ENCODE measurements at places on chromosomes 16 and 17.

GRCh38 chr16:9118170-9118569 is 26.7 kb downstream of the HAPSTR1 start:
- DNase-seq: no peak

DNA sequence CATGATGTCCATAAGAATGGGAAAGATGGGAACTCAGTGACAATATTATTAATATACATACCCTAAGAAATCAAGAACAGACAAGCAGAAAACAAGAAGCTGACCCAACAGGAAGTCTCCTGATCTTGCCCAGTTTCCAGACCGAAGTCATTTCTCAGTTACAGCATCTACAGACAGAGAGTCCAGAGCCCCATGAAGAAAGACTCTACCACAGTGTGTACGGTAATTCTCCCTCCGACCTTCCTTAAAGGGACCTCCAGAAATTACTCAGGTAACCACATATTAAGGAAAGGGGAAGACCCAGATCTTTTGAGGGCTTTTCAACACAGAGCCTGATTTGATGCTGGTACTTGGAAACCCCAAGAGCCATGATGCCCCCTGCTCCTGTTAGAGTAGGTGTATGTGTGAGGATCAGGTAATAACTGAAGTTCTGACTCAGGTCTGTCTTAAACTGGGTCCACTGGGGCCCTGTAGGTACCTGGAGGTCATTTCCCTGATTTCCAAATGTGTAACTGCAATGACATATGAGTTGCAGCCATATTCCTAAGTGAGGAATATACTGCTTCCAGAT is 132.4 kb downstream of the ABCA8 start:
- no peak for DNase-seq

GRCh38 chr17:64061178-64061898 is 40.9 kb upstream of the ICAM2 start:
- no peak for DNase-seq

DNA sequence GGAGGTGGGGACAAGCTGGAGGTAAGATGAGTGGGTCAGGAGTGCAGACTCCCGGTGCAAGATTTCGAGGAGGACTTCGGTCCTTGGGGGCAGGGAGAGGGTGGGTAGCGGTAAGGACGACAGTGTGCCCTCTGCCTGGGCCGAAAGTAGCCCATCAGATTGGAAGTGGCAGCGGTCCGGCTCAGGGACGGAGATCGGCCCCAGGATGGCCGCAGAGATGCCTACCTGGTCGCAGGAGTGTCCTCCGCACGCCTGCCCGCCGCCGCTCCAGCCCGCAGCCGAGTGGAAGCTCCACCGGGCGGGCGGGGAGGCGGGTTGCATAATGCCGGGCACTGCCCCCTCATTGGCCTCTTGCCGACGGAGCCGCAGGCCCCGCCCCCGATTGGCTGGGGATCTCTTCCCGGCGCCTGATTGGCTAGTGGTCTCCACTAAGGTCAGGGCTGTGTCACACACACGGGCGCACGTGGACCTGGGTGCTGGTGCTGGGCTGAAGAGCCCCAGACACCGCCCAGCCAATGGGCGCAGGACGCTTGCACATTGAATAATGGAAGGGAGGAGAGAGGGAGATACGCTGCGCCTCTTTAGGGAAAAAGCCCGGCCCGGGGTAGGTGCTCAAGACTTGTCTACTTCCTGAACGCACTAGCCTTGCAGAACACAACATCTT is at the start of gene PER1:
Gene PER1, minus strand, starts transcription at position 293 of the 664 bp plus-strand sequence. CDS start 1,698 bp downstream, outside the sequence.
- DNase-seq: peak; percentile 63

DNA sequence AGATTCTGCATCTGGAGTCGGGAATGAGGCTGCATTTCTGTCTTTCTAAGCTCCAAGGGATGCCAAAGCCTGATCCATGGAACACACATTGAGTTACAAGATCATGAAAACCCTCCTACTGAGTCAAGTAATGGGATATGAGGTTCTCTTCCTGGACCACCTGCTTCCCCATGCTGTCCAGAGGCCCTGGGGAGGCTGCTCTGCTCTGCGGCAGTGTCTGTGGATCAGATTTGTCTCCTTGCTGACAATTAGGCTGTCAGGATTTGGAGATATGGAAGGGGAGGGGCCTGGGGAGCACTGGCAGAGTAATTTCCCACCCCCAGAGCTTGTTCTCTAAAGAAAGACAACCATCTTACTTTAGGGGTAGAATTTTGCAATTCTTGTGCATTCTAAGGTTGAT is 33.0 kb downstream of the C16orf95 start:
- no peak for DNase-seq

DNA sequence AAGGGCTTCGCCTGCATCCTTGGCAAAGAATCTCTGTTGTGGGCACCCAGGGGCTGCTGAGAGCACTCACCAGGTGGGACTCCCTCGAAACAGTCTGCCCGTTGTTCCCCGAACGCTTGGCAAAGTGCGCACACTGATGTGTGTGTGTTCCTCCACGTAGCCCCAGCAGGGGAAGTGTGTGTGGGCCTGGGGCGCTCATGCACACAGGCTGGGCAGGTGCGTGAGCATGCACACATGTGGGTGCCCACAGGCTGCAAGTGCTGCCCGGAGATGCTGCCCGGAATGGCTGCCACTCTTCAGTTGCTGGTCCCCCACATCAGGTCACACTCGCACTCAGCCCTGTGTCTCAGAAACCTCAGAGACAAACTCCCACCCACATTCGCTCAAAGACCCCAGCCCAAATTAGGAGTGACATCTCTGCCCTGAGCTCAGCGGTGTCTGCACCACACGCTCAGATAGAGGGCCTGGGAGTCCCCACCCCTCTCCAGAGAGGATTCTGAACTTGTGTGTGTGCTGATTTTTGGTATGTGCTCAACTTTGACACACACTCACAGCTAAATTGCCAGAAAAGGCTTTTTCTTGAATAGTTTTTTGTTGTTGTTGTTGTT is 119.4 kb downstream of the MGAT5B start:
- DNase-seq: no peak

DNA sequence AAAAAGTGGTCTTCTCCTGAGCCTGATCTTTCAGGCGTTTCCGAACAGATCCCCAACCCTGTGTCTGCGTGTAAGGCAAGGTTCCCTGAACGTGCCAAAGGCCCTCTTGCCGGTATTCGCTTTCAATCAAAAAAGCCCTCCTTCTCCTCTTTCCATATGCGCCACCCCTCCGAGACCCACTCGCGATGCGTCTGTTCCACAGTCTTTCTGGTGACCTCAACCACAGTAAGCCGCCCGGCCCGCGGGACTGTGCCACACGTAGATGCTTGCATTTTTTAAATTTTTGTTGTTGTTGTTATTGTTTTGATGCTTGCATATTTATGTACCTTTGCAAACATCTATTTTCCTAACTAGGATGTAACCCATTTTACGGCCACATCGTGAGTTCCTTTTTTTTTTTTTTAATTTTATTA is 607 bp upstream of the PRPSAP1 start:
- DNase-seq: no peak

- DNase-seq: no peak
Observed at GRCh38 chr16:50372611-50373344, 4.0 kb upstream of the BRD7 start.

DNA sequence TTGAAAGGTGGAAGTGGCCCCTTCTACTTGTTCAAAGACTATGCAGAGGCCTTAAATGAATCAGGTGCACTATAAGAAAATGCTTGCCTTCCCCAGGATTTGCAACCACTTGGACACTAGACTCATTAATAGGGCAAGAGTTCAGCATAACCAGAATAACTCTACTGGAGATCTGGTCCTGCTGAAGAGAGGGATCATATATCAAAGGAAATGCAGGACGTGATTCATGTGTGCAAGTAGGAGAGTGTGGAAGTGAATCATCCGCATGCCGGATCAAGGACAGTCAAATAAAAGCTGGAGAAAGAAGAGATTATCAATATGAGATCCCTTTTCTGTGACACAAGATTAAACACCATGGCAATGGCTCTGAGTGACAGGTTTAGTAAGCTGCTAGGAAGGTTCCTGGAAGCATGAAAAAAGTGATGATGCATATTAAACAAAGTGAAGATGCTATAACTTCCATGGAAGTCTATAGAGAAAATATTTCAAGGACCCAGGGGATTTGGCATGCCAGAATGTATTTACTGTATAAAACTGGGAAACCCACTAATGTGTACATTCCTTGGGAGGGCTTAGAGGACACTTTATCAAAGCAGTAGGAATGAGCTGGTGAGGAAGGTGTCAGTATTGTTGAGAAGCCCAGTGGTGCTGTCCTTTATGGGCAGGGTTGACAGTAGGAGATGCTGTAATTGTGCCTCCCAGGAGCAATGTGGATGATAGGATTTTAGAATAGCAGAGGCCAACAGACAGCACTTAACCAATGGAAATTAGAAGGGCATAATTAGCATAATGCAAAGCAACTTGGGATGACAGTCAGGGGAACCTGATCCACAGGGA is 133.1 kb downstream of the ABCA8 start:
- no peak for DNase-seq

GRCh38 chr16:67673712-67674580 is 7.3 kb downstream of the C16orf86 start:
- DNase-seq: no peak

- DNase-seq: no peak
Observed at GRCh38 chr17:51908841-51909537, 249.5 kb downstream of the CA10 start.

GRCh38 chr17:60910415-60910814 is 232.8 kb downstream of the BCAS3 start:
- no peak for DNase-seq

GRCh38 chr16:47197536-47198179 is 53.9 kb upstream of the NETO2 start:
- no peak for DNase-seq

- DNase-seq: no peak
Observed at GRCh38 chr16:13441675-13442074, 478.3 kb upstream of the ERCC4 start.

DNA sequence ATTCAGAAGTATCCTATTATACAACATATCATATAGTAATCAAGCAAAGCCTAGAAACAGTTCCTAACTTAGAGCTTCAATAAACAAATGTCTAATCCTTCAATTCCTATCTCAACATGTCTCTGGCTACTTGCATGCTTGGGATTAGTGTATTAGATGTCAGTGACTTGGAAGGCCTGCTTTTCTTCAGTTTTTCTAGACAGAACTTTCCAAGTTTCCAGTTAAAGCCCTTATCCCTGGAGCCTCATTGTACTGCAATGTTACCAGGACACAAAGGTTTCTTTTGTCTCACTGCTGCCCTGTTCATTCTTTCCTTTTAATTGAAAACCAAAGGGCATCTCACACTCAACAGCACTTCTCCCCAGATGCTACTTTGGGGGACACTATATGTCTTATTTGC is 16.5 kb downstream of the PSME3IP1 start:
- DNase-seq: no peak

DNA sequence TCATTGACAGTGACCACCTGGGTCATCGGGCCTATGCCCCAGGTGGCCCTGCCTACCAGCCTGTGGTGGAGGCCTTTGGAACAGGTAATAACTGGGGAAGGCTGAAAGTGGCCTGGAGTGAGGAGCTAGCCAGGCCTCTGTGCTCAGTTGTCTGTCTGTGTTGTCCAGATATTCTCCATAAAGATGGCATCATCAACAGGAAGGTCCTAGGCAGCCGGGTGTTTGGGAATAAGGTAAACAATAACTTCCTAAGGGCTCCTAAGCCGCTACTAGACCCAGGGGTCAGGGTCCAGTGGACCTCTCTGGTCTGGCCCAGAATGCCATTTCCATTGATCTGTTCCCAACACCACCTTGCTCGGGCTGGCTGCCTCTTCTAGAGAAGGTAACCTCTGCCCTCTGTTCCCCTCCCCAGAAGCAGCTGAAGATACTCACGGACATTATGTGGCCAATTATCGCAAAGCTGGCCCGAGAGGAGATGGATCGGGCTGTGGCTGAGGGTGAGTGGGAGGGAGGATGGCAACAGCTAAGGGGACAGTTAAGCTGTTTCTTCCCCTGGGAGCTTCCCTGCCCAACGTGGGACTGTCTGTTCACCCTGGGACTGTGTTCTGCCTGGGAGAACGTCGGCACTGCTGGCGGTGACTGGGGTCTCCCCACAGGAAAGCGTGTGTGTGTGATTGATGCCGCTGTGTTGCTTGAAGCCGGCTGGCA is 1.9 kb upstream of the MLX start:
- DNase-seq: no peak

DNA sequence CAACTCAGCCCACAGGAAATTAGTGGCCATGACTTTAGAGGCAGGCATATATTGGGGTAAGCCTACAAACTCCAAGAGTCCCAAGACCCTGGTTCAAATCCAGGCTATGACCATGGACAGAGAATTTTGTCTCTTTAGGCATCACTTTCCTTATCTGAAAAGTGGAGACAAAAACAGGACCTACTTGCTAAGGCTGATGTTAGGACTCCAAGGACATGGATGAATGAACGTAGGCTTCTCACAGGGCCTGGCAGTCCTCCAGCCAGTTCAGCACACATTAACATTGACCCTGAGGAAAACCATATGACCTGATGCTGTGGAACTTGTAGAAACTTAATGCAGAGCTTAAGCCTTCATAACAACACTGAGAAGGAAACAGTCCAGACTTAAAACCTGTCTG is 1.4 kb downstream of the FKBP10 start:
- no peak for DNase-seq

GRCh38 chr16:88428616-88429386 is 24.3 kb upstream of the ZFPM1 start:
- DNase-seq: no peak

All from activated CD4-positive, alpha-beta T cell treated with anti-CD3 and anti-CD28 coated beads, Interleukin-2, amount 50 U/mL, for 24 hours (primary cell).